ENCODE measurements at places on chromosomes 6 and 20.

GRCh38 chr6:109892451-109893435, 85.4 kb upstream of the GPR6 start:
- H3K4me3 ChIP-seq: no peak overlapping the region
- peak; percentile 20 for DNase-seq
- H3K27ac ChIP-seq: peak overlapping the region; percentile 68
- peaks cover 4% of the 10 kb centered on the region for H3K27me3 ChIP-seq

DNA sequence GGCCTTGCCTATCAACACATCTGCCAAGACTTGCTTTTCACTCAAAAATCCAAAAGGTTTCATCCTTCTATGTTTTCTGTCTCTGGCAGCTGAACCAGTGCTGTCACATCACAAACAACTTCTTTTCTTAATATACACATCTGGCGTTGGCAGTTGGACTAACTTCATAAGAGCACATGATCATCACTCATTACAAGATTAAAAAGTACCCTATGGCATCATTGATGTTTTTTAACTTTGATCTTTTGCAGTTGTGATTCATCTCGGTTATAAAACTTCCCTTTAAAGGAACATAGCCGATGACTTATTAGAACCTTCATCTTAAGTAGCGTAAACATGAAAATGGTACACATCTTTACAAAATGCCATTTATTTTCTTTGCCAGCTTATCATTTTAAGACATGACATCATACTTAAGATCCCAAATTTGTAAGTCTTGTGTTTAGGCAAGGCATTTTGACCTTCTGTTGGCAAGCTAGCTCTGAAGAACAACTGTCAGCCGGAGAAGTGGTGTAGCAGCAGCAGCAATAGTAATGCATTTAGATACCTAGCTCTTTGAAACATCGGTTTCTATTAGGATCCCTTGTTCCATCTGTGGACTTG, 64.2 kb upstream of the SUPT3H start:
- no peak overlapping the region for H3K4me3 ChIP-seq
- no peaks in the 10 kb centered on the region for H3K36me3 ChIP-seq
- H3K27ac ChIP-seq: no peak overlapping the region
- H3K27me3 ChIP-seq: no peaks in the 10 kb centered on the region
- DNase-seq: no peak
- peaks cover 21% of the 10 kb centered on the region for H3K4me1 ChIP-seq

DNA sequence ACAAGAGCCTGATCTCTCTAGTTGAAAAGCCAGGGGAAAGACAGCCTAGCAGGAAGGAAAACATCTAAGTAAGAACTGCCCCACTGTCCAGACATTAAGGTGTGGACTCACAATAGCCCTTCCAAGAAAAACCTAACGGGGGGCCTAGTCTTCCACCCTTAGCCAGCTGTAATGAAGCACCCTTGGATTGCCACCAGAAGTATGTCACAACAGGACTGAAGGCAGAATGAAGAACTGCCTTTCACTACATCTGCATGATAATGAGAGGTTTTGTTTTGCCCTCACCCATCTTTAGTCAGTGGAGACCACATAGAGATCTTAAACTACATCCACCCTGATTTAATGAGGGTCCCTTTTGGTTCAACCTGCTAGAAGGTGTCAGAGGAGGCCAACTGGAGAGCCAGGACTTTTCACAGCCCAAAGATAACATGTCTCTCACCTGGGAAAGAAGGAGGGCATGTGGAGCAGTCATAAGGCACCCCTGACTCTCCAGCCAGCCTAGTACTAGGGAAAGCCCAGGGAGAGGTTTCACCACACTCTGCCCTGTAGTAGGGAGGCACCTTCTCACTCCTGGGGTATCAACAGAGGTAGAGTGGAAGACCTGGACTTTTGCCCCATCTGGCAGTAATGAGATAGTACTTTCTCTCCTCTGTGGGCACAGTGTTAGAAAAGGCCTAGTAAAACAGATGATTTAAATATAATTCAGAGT, 1017.4 kb upstream of the MANEA start:
- peak overlapping the region; percentile 87 for H3K4me3 ChIP-seq
- peaks cover 45% of the 10 kb centered on the region for H3K4me1 ChIP-seq
- H3K27me3 ChIP-seq: no peaks in the 10 kb centered on the region
- peak overlapping the region; percentile 94 for H3K27ac ChIP-seq
- DNase-seq: no peak

GRCh38 chr20:19628570-19629134, 129.4 kb upstream of the RIN2 start:
- peak overlapping the region; percentile 69 for H3K27ac ChIP-seq
- peak; percentile 75 for DNase-seq
- peaks cover 12% of the 10 kb centered on the region for H3K36me3 ChIP-seq
- H3K4me1 ChIP-seq: peaks cover 4% of the 10 kb centered on the region

GRCh38 chr6:24016857-24017256, 109.2 kb upstream of the NRSN1 start:
- H3K4me3 ChIP-seq: no peak overlapping the region
- H3K27ac ChIP-seq: peak overlapping the region; percentile 23
- DNase-seq: no peak
- H3K4me1 ChIP-seq: no peaks in the 10 kb centered on the region

- no peaks in the 10 kb centered on the region for H3K36me3 ChIP-seq
- H3K27me3 ChIP-seq: no peaks in the 10 kb centered on the region
- H3K4me1 ChIP-seq: no peaks in the 10 kb centered on the region
- DNase-seq: no peak
- H3K4me3 ChIP-seq: no peak overlapping the region
Measured at GRCh38 chr20:36421641-36422040, 115.5 kb downstream of the DLGAP4 start.

GRCh38 chr6:27579973-27580372, 107.1 kb upstream of the ZNF184 start:
- H3K4me1 ChIP-seq: peaks cover 16% of the 10 kb centered on the region
- no peak for DNase-seq
- no peak overlapping the region for H3K4me3 ChIP-seq
- H3K27me3 ChIP-seq: peaks cover 11% of the 10 kb centered on the region
- no peaks in the 10 kb centered on the region for H3K36me3 ChIP-seq

DNA sequence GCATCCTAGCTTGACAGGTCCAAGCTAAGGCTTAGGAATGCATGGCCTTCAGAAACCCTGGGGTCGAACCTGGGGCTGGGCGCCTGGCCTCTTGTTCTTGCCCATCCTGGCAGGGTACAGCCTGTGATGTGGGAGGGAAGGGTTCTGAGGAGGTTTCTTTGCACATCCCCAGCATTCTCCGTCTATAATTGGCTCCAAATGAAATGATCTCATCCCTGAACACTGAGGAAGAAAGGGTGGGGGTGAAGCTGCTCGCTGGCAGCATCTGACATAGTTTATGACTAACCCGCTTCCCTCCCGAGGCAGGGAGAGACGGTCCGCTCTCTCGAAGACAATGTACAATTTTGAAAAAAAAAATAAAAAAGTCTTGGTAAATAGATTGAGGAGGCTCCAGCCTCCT, 67.1 kb upstream of the ZNFX1 start:
- no peak for DNase-seq
- no peak overlapping the region for H3K4me3 ChIP-seq
- no peaks in the 10 kb centered on the region for H3K36me3 ChIP-seq
- H3K4me1 ChIP-seq: peaks cover 5% of the 10 kb centered on the region
- no peaks in the 10 kb centered on the region for H3K27me3 ChIP-seq
- H3K27ac ChIP-seq: no peak overlapping the region

DNA sequence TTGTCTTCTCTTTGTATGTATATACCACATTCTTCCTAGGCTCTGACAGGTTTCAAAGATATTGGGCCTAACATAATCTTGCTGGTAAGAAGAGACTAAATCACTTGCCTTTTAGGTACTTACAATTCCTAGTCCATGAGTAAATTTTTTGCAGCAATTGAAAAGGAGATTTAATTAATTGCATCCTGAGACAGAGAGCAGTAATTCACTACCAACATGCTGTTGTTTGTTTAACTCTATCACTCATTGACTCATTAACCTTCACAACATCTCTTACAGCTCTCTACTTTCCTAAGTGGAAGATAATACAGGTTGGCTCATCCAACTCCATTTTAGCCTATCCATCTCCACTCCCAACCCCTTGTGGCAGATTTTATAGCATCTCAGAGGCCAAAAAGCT, 280.4 kb downstream of the ALDH8A1 start:
- H3K27ac ChIP-seq: no peak overlapping the region
- DNase-seq: no peak

- H3K36me3 ChIP-seq: peaks cover 21% of the 10 kb centered on the region
- peak overlapping the region; percentile 49 for H3K27ac ChIP-seq
- DNase-seq: no peak
- peaks cover 13% of the 10 kb centered on the region for H3K4me1 ChIP-seq
- H3K4me3 ChIP-seq: no peak overlapping the region
Measured at GRCh38 chr20:25254986-25255680, 7.2 kb downstream of the PYGB start.

DNA sequence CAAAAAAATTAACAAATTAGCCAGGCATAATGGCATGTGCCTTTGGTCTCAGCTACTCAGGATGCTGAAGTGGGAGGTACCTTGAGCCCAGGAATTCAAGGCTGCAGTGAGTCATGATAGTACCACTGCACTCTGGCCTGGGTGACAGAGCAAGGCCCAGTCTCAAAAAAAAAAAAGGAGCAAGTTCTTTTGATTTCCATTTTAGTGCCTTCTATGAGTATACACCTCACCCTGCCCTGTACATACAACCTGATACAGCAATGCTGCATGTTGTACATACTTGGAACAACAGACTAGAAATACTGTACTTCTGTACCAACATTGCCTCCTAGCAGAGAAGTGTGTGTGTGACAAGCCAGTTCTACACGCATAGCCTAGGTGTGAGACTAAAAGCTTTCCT, 97.3 kb upstream of the CARMIL1 start:
- no peaks in the 10 kb centered on the region for H3K4me1 ChIP-seq
- H3K4me3 ChIP-seq: no peak overlapping the region
- no peaks in the 10 kb centered on the region for H3K27me3 ChIP-seq

- DNase-seq: no peak
- H3K27me3 ChIP-seq: no peaks in the 10 kb centered on the region
- H3K4me3 ChIP-seq: no peak overlapping the region
Measured at GRCh38 chr6:119322715-119323350, 26.7 kb downstream of the MAN1A1 start.

- H3K36me3 ChIP-seq: no peaks in the 10 kb centered on the region
- H3K27me3 ChIP-seq: no peaks in the 10 kb centered on the region
- peaks cover 5% of the 10 kb centered on the region for H3K4me1 ChIP-seq
- H3K27ac ChIP-seq: no peak overlapping the region
- DNase-seq: no peak
- H3K4me3 ChIP-seq: no peak overlapping the region
Measured at GRCh38 chr6:49423817-49424216, 39.2 kb downstream of the MMUT start.

DNA sequence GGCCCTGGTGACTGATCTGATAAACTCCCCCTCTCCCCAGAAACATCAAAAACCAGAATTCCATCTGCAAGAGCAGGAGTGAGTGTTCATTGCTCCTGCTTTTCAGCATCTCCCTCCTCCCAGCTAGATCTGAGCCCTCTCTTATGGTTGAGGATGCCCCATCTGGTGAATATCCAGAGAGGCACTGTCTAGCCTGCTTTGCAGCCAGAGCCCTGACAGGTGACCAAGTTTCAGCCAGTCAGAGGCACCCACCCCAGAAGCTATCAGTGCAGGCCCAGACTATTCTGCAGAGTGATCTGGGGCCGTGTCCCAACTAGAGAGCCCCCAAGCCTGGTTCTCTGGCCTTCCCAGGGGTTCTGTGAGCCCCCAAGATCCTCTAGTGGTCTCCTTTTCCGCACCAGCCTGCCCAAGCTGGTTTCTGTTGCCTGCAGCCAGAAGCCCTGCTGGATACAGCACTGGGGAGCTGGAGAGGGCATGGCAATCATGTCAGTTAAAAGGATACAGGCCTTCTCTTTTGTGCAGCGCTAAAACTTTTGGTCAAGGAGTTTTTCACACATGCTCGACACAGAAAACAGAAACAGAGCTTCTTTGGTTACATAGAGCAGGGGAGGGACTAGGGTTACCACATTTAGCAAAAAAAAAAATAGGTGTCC, 6.6 kb upstream of the BMP7 start:
- H3K36me3 ChIP-seq: no peaks in the 10 kb centered on the region
- peaks cover 32% of the 10 kb centered on the region for H3K27me3 ChIP-seq
- peaks cover 42% of the 10 kb centered on the region for H3K4me1 ChIP-seq
- no peak overlapping the region for H3K4me3 ChIP-seq

DNA sequence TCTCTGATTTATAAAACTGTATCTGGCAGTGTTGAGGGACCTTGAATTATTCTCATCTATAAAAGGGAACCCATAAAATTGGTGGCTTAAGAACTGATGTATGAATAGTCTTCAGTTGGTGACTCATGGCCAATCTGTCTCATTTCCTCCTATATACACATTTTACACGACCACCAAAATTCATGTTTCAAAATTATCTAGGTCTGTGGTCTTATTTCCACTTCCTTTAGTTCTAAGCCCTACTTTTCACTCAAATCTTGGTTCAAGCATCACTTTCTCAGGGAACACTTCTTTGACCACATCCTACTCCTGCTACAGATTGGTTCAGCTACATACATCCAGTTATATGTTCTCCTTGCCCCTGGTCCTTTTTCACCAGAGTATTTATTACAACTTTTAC, 18.6 kb upstream of the ENPP1 start:
- H3K27ac ChIP-seq: no peak overlapping the region
- H3K36me3 ChIP-seq: no peaks in the 10 kb centered on the region
- no peak for DNase-seq
- peaks cover 10% of the 10 kb centered on the region for H3K4me1 ChIP-seq
- peaks cover 6% of the 10 kb centered on the region for H3K27me3 ChIP-seq
- H3K4me3 ChIP-seq: no peak overlapping the region

GRCh38 chr20:33438481-33438880, 5.1 kb downstream of the SNTA1 start:
- no peak for DNase-seq
- no peak overlapping the region for H3K27ac ChIP-seq
- H3K4me3 ChIP-seq: no peak overlapping the region
- H3K4me1 ChIP-seq: no peaks in the 10 kb centered on the region
- peaks cover 24% of the 10 kb centered on the region for H3K27me3 ChIP-seq

DNA sequence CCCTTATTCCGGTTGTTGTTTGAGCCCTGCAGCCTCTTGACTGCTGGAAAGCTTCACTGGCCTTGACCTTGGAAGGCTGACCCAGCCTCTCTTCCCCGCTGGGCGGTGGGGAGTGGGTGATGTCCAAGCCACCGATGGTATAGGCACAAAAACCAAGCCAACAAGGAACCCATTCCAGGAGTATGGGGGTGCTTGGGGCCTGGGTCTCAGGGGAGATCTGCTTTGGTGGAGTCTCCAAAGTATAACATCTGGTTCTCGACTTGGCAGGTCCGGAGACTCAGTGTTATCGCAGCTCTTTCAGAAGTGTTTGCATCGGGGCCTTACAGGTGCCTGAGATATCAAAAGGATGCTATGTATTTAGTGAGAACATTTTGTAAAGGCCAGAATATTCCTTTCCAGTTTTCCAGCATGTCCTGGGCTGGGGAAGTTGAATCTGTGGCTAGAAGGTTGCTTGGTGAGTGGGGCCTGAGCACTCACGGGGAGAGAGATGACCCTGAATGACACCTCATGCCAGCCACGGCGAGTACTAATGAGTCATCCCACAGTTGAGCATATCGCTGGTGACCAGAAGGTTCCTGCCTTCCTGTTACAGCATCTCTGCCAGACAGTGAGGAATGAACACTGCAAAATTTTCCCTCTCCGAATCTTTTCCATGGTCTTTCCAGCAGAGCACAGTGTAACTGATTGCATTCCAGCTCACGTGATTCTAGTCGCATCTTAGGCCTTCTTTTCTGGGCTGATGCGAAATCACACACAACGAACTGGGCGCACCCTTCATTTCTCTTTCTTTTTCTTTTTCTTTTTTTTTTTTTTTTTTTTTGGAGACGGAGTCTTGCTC, 133.9 kb downstream of the ZDHHC14 start:
- H3K4me3 ChIP-seq: no peak overlapping the region
- H3K36me3 ChIP-seq: peaks cover 2% of the 10 kb centered on the region
- peaks cover 48% of the 10 kb centered on the region for H3K4me1 ChIP-seq
- DNase-seq: no peak
